ENCODE measurements at places on chromosomes 6 and 20.

DNA sequence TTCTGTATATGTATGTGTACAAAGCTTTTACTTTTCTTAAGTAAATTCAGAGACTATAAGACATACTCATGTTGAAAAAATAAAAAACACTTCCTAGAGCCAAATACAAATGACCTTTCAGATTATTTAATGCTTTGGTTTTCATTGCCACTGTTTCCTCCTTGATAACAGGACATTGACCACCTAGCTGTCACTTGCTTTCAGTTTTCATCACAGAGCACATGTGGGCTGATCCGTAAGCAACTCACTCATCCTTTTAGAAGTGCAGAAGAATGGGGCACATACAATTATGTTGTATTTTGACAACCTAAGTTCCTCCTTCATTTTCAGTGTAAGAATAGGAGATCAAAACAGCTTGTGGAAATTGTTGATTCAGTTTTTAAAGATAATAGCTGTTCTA, 6.2 kb downstream of the ZBTB2 start:
- DNase-seq: no peak

- no peak for DNase-seq
These were observed 14.8 kb downstream of the MDFI start for GRCh38 chr6:41652866-41653652.

GRCh38 chr6:33768644-33769120, 20.2 kb downstream of the LEMD2 start:
- no peak for DNase-seq

GRCh38 chr6:109373762-109374161, 8.5 kb downstream of the CD164 start:
- DNase-seq: no peak

- no peak for DNase-seq
These were observed 107.5 kb downstream of the ERMARD start for GRCh38 chr6:169858935-169859351.

DNA sequence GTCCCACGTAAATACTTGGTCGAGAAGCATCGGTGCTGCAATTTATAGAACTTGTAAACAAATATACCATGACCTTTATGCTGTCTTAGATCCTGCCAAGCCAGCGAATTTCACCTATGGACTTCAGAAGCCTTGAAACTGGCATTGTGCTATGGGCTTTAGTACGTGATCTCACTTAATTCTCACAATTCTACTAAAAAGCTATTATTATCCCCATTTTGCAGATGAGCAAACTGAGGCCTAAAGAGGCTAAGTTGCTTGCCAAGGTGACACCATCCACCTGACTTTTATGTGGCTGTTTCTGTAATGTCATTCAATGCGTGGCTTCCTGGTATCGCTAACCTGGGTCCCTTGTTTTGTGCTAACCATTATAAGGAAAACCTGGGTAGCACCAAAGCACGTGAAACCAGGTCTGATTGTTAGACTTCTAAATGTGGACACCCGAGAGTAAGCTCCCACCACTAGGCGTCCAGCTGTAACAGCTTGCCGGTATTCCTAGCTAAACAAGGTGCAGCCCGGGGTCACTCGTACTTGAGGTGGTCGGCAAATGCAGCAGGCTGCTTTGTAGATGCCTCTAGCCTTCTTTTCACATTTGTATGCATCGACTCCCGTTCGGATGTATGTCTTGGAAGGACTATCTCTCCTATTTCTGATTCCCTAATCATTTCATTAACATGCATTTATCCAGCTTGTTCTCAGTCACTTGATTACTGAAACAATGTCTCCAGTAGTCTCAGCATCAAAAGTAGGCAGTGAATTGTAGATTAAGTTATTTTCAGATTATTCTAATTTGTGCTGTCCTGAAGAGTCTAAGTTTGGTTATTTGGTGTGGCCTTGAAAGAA, 1.1 kb downstream of the SYNJ2 start:
- DNase-seq: no peak

- DNase-seq: no peak
These were observed 96.3 kb downstream of the GJA1 start for GRCh38 chr6:121531658-121532169.

- DNase-seq: no peak
These were observed 58.9 kb downstream of the RREB1 start for GRCh38 chr6:7166410-7167293.

DNA sequence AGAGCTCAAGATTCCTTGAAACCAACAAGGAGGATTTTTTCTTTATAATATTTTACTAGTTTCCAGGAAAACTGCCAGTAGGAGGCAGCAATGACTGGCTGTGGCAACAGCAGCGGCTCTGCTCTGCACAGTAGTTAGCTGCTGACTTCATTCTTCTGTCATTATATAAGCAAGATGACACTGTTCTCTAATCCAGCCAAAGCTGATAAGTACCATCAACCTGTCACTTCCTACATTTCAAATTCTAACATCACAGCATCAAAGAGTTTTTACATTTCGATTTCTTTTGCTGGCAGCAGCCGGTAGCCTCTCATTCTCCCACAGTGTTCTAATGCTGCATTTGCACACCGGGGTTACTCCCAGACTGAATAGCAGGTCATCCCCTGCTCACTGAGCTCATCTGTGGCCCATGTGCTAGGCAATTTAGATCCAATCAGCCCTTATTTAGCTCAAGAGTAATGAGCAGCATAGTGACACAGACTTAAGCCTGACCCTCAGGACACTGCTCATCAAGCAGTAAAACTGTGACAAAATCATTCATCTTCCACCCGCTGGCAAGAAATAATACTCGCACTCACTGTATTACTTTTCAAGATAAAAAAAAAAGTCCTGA, 67.8 kb downstream of the MMS22L start:
- DNase-seq: no peak

DNA sequence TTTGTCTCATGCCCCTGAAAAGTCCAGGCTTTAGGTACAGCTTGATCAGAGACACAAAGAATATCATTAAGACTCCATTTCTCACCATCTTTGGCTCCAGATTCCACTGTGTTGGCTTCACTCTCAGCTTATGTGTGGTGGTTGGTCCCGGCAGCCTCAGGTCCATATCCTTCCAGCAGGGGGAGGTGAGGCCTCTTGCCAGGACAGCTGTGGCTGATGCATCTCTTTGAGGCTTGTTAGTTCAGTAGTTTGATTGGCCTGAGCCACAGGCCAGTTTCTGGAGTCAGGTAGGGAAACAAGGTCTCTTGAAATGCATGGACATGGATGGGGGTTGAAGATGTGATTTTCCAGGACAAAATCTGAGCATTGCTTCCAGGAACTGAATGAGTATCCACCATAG, 62.4 kb downstream of the JAG1 start:
- no peak for DNase-seq

DNA sequence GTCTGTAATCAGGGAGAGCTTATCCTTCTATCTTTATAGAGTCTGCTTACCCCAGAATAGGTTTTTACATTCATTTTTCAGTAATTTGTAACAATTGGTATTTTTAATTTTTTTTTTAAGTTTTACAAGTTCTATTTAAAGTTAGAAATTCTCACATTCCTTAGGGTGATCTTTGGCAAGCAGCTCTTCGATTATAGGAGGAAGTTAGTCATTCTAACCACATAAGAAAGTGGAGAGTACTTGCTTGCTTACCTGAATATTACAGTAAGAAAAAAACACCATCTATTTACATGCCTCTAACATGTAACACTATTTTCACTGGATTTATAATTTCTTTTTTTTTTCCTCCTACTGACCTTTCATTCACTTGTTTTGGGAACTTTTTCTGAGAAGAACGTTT, 6.7 kb downstream of the TSHZ2 start:
- DNase-seq: no peak

DNA sequence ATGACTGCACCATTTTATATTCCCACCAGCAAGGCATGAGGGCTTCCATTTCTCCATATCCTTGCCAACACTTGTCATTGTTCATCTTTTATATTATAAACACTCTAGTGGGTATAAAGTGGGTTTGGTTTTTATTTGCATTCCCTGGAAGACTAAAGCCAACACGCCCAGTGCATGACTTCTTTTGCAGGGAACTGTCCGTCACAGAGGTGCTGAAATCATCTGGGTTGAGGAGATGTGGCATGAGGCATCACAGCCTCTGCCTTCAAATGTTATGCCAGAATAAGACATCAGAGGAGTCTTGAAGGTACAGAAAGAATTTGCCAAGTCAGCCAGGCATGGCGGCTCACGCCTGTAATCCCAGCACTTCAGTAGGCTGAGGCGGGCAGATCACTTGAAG, 29.9 kb upstream of the FAM210B start:
- no peak for DNase-seq

- DNase-seq: no peak
These were observed 180.5 kb downstream of the COL12A1 start for GRCh38 chr6:75025371-75025770.

DNA sequence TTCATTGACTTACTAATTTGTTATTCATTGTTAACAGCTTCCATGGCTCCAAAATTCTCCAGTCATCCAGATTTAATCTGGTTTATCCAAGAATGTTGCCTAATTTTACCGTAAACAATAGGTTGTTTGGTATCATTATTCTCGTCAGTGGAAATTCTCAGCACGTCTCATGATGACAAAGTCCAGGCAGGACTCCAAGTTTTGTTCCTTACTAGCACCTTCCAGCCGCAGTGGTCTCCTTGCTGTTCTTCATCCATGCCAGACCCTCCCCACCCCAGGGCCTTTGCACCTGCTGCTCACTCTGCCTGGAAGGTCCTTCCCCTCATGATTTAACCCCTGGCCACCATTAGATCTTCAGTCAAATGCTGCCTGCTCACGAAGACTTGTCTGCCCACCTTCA, 48.1 kb upstream of the NAA20 start:
- DNase-seq: no peak

DNA sequence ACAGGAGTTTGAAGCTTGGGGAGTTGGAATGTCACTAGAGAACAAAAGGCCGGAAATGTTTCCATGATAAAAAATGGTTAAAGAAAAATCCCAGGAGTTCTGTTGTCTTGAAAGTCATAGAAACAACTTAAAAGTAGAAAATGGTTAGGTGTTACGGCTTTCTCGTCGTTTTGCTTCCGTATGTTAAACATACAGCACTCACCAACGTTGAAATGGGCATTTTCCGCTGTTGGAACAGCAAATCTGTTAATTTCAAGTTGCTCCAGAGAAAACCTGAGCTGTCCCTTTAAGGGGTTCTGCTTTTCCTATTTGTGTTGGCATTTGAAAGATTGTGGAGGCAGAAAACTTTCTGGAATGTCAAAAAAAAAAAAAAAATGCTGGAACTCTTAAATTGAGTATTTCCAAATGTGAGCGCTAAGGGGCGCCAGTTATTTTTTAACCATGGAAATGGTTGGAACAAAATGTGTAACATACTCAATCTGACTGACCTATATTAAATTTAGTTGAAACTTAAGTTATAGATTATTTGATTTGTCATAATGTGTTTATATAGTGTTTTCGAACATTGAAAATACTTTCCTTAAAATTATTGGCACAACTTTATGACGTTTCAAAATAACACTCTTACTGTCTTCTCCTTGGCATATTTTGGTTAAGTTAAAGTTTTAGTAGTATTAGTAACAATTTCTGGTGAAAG, 2.2 kb downstream of the QKI start:
- no peak for DNase-seq

GRCh38 chr6:105331927-105332326, 71.0 kb downstream of the PREP start:
- no peak for DNase-seq

GRCh38 chr6:27494987-27495385, 22.1 kb upstream of the ZNF184 start:
- no peak for DNase-seq

DNA sequence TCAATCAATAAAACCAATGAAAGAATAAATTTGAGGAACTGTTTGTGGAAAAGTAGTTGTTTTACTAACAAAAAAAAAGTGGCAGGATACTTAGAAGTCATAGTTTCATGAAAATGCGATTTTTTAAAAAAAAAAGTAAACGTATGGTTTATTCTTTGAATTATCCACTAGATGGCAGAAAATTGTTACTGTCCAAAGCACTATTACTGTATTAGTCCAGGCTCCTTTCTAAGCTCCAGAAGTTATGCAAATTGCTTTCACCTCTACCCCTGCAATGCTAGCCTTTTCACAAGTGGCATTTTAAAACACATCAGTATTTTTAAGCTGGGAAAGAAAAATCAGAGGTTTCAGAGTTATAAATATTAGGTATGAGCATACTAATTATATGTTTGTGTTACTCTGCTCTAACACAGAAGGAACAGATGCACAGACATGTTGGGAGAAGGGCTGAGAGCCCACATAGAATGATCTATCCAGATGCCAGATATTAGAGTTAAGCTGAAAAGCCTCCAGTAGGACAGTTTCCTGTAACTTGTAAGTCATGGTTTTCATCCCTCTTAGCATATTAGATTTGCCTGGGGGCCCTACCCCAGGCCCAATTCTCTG, 63.9 kb downstream of the FHL5 start:
- DNase-seq: no peak

GRCh38 chr20:7692478-7692877, 247.8 kb downstream of the HAO1 start:
- DNase-seq: no peak

DNA sequence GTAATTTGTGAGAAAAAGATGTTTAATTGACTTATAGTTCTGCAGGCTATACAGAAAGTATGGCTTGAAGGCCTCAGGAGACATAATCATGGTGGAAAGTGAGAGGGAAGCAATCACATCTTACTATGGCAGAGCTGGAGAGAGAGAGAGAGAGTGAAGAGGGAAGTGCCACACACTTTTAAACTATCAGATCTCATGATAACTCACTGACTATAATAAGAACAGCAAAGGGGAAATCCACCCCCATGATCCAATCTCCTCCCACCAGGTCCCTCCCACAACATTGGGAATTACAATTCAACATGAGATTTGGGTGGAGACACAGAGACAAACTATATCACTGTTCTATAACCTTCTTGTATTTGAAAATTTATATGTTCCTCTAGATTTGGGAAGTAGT, 117.2 kb upstream of the BMP5 start:
- DNase-seq: no peak

GRCh38 chr6:167495506-167496401, 170.9 kb downstream of the TTLL2 start:
- no peak for DNase-seq

- no peak for DNase-seq
These were observed 269.7 kb downstream of the PRL start for GRCh38 chr6:22027040-22027725.

- DNase-seq: no peak
These were observed 197.4 kb upstream of the POU3F2 start for GRCh38 chr6:98636941-98637340.

DNA sequence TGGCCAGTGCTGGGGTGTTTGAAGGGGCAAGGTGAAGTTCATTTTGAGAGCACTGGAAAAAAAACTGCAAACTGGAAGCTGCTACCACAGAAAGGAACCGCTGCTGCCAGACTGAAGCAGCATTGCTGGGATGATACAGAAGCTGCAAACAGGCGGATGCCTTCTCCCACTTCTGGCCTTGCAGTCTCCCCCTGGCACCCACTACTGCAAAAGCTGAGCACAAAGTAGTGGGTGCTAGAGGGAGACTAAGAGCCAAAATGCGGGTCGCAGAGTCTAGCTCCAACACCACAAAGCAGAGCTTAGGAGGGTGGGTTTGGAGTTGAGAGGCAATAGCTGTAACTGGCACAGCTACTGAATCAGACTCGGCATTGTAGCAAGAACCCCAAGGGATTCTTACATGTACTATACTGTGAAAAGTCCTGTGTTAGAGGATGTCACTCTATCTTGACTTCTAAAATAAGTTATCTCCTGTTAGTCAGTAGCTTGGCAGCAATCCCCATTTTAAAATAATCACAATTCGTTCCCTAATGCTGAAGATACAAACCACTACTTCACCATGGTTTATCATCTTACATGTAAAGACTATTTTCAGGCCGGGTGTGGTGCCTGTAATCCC, 44.0 kb upstream of the COL21A1 start:
- no peak for DNase-seq
